ENCODE measurements at places on chromosomes 11 and 22. TPM values are rescaled to one million over a fixed set of nuclear protein-coding genes. Genes with fewer than 3 reads are reported as not detected.

MPZL3 gene
- 0.97 TPM for total RNA-seq

A4GALT gene
- 7.5 TPM for total RNA-seq

NAALAD2 gene
- total RNA-seq = 7.4 TPM

C11orf87 gene
- total RNA-seq = not detected

DRD4 gene
- total RNA-seq = 0.32 TPM

PAAF1 gene
- 5.2 TPM for total RNA-seq

SLC25A1 gene
- 136 TPM for total RNA-seq

SLC22A25 gene
- total RNA-seq = not detected
